ENCODE measurements at places on chromosomes 16 and 17. TPM values are rescaled to one million over a fixed set of nuclear protein-coding genes. Genes with fewer than 3 reads are reported as not detected.

GRCh38 chr16:56423584-56424403, 1.6 kb downstream of the AMFR start:
- peaks cover 47% of the 10 kb centered on the region for H3K4me1 ChIP-seq
- no peaks in the 10 kb centered on the region for H3K27me3 ChIP-seq
- H3K4me3 ChIP-seq = peak overlapping the region; percentile 92

DNA sequence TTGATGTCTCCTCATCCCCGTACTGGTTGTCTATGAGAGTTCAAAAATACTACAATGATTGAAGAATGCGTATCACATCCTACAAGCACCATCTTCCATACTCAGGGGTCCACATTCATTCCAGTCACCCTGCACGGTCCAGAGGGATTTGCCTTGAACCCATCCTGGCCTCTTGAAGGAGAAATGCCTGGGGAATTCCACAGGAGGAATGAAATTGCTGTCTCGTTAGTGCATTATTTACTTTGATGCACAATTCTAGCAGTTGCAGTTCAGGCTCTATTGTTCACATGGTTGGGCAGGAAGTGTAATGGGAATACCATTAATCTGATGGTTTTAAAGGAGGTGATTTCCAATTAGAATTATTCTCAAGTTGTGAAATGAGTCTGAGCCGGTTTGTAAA, 369.1 kb upstream of the XYLT1 start:
- H3K36me3 ChIP-seq = no peaks in the 10 kb centered on the region
- H3K27me3 ChIP-seq = no peaks in the 10 kb centered on the region
- no peak overlapping the region for H3K4me3 ChIP-seq
- H3K4me1 ChIP-seq = no peaks in the 10 kb centered on the region
- no peak for DNase-seq

DNA sequence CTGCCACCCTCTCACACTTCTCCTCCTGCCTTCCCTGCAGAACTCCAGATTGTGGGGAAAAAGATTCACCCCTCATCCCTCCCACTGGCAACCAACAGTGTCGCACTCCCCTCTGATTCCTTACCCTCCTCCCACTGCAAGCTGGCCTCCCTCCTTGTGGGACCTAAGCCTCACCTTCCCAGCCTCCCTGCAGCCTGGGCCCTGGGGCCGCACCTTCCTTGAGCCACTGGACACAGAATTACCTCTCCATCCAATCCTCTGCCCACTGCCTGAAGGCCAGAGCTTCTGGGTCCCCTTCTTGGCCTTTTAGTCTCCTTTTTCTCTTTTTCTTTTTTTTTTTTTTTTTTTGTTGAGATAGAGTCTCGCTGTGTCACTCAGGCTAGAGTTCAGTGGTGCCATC, 33.9 kb downstream of the NGFR start:
- no peaks in the 10 kb centered on the region for H3K36me3 ChIP-seq
- no peak overlapping the region for H3K4me3 ChIP-seq
- H3K4me1 ChIP-seq = no peaks in the 10 kb centered on the region
- DNase-seq = no peak
- no peaks in the 10 kb centered on the region for H3K27me3 ChIP-seq

DNA sequence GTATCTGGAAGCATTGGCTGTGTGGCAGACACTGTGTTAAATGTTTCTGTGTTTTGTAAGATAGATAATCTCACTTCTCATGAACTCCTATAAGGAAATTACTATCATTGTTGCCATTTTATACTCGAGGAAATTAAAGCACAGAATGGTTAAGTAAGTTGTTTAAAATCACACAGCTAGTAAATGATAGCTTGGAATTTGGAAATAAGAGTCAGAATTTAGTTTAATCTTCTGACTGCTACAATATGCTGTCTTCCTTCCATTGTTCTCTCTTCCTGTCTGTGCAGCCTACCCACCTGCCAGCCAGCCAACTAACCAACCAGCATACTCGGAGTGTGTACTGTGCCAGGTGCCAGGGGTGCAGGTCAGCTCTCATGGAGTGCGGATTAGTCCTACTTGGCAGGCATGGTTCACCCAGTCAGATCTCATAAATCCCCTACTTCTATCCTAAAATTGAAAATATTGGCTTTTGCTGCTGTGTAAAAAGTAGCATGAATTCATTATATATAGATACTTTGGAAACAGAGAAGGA, 79.9 kb upstream of the LGALS9 start:
- H3K27ac ChIP-seq = peak overlapping the region; percentile 87
- peak; percentile 74 for DNase-seq
- H3K4me1 ChIP-seq = peaks cover 87% of the 10 kb centered on the region
- no peak overlapping the region for H3K4me3 ChIP-seq
- H3K36me3 ChIP-seq = no peaks in the 10 kb centered on the region
- H3K27me3 ChIP-seq = no peaks in the 10 kb centered on the region

- H3K27ac ChIP-seq = no peak overlapping the region
- H3K36me3 ChIP-seq = no peaks in the 10 kb centered on the region
- peaks cover 26% of the 10 kb centered on the region for H3K4me1 ChIP-seq
- no peak for DNase-seq
- no peak overlapping the region for H3K4me3 ChIP-seq
- no peaks in the 10 kb centered on the region for H3K27me3 ChIP-seq
Observed at GRCh38 chr17:38554430-38555350, 51.1 kb downstream of the SRCIN1 start.

DNA sequence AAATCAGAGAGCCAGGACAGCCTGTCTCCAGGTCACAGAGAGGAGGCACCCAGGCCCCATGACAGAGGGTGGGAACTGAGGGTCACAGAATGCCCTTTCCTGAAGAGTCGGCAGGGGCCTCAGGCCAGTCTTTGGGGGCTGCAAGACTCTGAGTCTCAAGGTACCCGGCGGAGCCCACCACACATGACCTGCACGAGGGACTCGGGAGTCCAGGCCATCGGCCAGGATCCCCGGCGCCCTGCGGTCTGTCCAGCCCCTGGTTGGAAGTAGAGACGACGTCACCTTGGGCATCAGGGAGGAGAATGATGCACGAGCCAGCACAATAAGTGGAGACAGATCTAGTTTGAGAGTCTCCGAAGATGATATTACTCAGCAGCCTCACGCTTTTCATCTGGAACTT, 234.7 kb upstream of the SDK2 start:
- H3K4me3 ChIP-seq = no peak overlapping the region
- no peak for DNase-seq

DNA sequence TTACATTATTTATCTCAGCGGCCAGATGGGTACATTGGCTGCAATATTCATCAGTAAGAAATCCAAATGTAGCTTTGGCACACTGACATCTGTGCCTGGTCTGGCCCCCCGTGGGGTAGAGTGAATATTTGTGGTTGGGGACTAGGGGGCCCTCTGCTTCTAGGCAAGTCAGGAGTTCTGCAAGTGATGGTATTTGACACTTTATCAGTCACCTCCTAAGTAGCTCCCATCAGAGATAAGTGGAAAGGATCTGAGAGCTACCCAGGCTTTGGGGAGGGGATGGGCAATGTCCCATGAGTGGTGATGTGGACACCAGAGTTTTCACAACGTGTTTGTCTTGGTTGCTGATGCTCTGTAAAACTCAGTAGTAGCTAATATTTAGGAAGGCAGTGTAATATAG, 609.9 kb upstream of the RBFOX1 start:
- H3K27me3 ChIP-seq = no peaks in the 10 kb centered on the region
- no peaks in the 10 kb centered on the region for H3K36me3 ChIP-seq
- H3K4me1 ChIP-seq = no peaks in the 10 kb centered on the region
- no peak overlapping the region for H3K4me3 ChIP-seq

GRCh38 chr16:84223456-84223855, 16.4 kb downstream of the KCNG4 start:
- no peak overlapping the region for H3K4me3 ChIP-seq
- DNase-seq = no peak
- no peaks in the 10 kb centered on the region for H3K27me3 ChIP-seq
- no peaks in the 10 kb centered on the region for H3K36me3 ChIP-seq

GRCh38 chr17:75683583-75683982, 16.4 kb downstream of the SAP30BP start:
- no peak overlapping the region for H3K4me3 ChIP-seq
- H3K36me3 ChIP-seq = peaks cover 1% of the 10 kb centered on the region
- H3K27me3 ChIP-seq = no peaks in the 10 kb centered on the region
- H3K4me1 ChIP-seq = peaks cover 31% of the 10 kb centered on the region
- DNase-seq = no peak

- no peaks in the 10 kb centered on the region for H3K27me3 ChIP-seq
- peaks cover 25% of the 10 kb centered on the region for H3K36me3 ChIP-seq
- no peak overlapping the region for H3K27ac ChIP-seq
- H3K4me3 ChIP-seq = no peak overlapping the region
Observed at GRCh38 chr17:81688616-81689015, 4.8 kb downstream of the HGS start.

GRCh38 chr16:88411951-88412576, 29.3 kb downstream of the ZNF469 start:
- no peak for DNase-seq
- H3K4me1 ChIP-seq = no peaks in the 10 kb centered on the region
- no peaks in the 10 kb centered on the region for H3K27me3 ChIP-seq
- no peak overlapping the region for H3K4me3 ChIP-seq

- H3K4me3 ChIP-seq = no peak overlapping the region
- no peaks in the 10 kb centered on the region for H3K27me3 ChIP-seq
- DNase-seq = no peak
Observed at GRCh38 chr17:44164476-44164875, 6.0 kb upstream of the ASB16 start.

GRCh38 chr16:66881560-66881959, 1.2 kb downstream of the PDP2 start:
- H3K27ac ChIP-seq = no peak overlapping the region
- DNase-seq = no peak
- no peak overlapping the region for H3K4me3 ChIP-seq
- peaks cover 28% of the 10 kb centered on the region for H3K4me1 ChIP-seq
- H3K36me3 ChIP-seq = no peaks in the 10 kb centered on the region

GRCh38 chr17:32840241-32840640, 36.7 kb downstream of the MYO1D start:
- H3K27ac ChIP-seq = no peak overlapping the region
- DNase-seq = no peak
- no peaks in the 10 kb centered on the region for H3K4me1 ChIP-seq
- H3K4me3 ChIP-seq = no peak overlapping the region
- no peaks in the 10 kb centered on the region for H3K36me3 ChIP-seq

DNA sequence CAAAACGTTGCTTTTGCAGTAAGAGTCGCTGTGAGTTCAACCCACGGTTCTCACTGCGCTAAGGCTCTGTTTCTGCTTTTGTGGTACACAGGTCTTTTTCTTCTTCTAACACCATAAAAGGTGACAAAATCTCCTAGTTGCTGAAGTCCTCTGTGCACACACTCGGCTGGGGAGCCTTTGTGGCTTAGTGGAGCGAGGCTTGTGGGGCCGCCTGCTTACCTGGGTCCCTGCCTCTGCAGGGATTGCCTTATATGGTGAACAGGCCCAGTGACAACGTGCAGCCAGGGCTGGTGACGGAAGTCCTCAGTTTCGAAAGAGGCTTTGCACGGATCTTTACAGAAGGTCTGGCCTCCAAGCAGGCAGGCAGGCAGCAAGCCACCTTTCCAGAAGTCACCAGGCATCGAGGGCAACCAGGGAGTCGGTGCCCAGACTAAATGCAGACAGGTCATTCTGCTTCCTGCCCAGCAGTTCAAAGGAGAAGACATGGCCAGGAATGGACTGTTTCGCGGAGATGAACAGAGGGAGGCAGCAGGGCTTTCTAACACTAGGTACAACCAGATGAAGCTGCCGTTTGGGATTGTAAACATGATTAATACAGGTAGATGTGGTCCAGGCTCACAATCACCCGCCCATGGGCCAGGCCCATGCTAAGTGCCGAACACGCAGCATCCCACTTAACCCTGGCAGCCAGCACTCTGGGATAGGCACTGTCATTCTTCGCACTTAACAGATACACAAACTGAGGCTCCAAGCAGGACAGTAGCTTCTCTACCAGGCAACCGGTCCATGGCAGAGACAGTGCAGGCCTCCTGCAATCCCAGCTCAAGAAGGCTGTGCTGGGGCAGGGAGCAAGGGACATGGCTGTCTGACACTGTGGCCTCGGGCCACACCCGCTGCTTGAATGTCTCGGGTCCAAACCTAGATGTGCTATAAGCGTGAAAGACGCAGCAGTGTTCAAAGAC, 10.7 kb upstream of the MEAK7 start:
- H3K36me3 ChIP-seq = no peaks in the 10 kb centered on the region
- no peak overlapping the region for H3K27ac ChIP-seq
- peaks cover 8% of the 10 kb centered on the region for H3K4me1 ChIP-seq
- H3K4me3 ChIP-seq = no peak overlapping the region

DNA sequence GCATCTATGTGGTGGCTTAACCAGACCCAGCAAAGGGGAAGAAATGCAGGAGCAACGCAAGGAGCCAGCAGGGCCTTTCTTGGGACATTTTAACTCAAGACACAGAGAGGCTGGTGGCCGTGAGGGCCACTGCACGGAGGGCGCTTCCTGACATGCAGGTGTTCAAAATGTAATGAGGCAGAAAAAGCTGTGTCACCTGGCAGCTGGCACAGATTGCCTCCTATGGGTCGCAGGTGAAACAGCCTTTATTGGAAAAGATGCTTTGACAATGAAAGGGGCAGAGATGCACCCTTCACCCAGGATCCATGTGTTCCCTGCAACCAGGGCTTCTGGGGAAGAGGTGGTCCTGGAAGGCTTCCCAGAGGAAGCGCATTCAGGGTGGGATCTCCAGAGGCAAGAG, 219.3 kb downstream of the XYLT1 start:
- peaks cover 13% of the 10 kb centered on the region for H3K4me1 ChIP-seq
- H3K4me3 ChIP-seq = no peak overlapping the region
- no peaks in the 10 kb centered on the region for H3K27me3 ChIP-seq
- no peak overlapping the region for H3K27ac ChIP-seq

- H3K4me1 ChIP-seq = no peaks in the 10 kb centered on the region
- no peak overlapping the region for H3K27ac ChIP-seq
- no peak for DNase-seq
- no peak overlapping the region for H3K4me3 ChIP-seq
Observed at GRCh38 chr16:57765160-57765728, 29.7 kb downstream of the KATNB1 start.

- no peak for DNase-seq
- no peak overlapping the region for H3K27ac ChIP-seq
- no peaks in the 10 kb centered on the region for H3K4me1 ChIP-seq
- H3K27me3 ChIP-seq = no peaks in the 10 kb centered on the region
- H3K36me3 ChIP-seq = no peaks in the 10 kb centered on the region
Observed at GRCh38 chr17:292016-292415, 60.6 kb downstream of the RPH3AL start.

- DNase-seq = no peak
- H3K4me3 ChIP-seq = no peak overlapping the region
- H3K36me3 ChIP-seq = no peaks in the 10 kb centered on the region
- peaks cover 6% of the 10 kb centered on the region for H3K4me1 ChIP-seq
- H3K27me3 ChIP-seq = peaks cover 3% of the 10 kb centered on the region
Observed at GRCh38 chr17:20203761-20204263, 194.7 kb downstream of the SPECC1 start.

GRCh38 chr17:59845595-59846393, 46.9 kb downstream of the TUBD1 start:
- peaks cover 87% of the 10 kb centered on the region for H3K4me1 ChIP-seq
- DNase-seq = peak; percentile 80
- H3K27ac ChIP-seq = peak overlapping the region; percentile 100

- H3K4me1 ChIP-seq = no peaks in the 10 kb centered on the region
- no peaks in the 10 kb centered on the region for H3K36me3 ChIP-seq
- H3K27me3 ChIP-seq = no peaks in the 10 kb centered on the region
- no peak overlapping the region for H3K27ac ChIP-seq
- H3K4me3 ChIP-seq = no peak overlapping the region
- DNase-seq = no peak
Observed at GRCh38 chr16:58421059-58421458, 28.8 kb downstream of the GINS3 start.

Gene WDR45B
- total RNA-seq = 49.3 TPM

Gene DNAI2
- not detected for total RNA-seq

Gene ABHD15
- total RNA-seq = 9.2 TPM

Gene CCDC200
- total RNA-seq = not detected

Gene RPRML
- total RNA-seq = 1.3 TPM

Gene CD79B
- not detected for total RNA-seq

Gene XPO6
- 103 TPM for total RNA-seq

Gene C16orf92
- total RNA-seq = not detected

Gene TSPAN10
- total RNA-seq = 1.0 TPM

Gene ARHGDIG
- 140 TPM for total RNA-seq

Gene MT1E
- total RNA-seq = 99.9 TPM

Gene SPIRE2
- 7.6 TPM for total RNA-seq
